Skeletal muscle tissue (tissue), 5 donors: ENCODE measurements at places on chromosomes 1 and 21. TPM values are rescaled to one million over a fixed set of nuclear protein-coding genes. Genes with fewer than 3 reads are reported as not detected.

B3GALT2 gene
- total RNA-seq, result 6.8 TPM

CAPN8 gene
- 1.0 TPM for total RNA-seq

CELA2B gene
- total RNA-seq, result 1.6 TPM

ETV3L gene
- total RNA-seq, result not detected

OR2G6 gene
- not detected for total RNA-seq

S1PR1 gene
- 21.9 TPM for total RNA-seq

OR2T33 gene
- not detected for total RNA-seq

TMPRSS15 gene
- 0.52 TPM for total RNA-seq

MCOLN2 gene
- total RNA-seq, result not detected

GPA33 gene
- total RNA-seq, result under 0.01 TPM

TMPRSS2 gene
- not detected for total RNA-seq

AKIRIN1 gene
- total RNA-seq, result 26.1 TPM

TAS1R1 gene
- total RNA-seq, result 5.7 TPM

SMCP gene
- not detected for total RNA-seq

OLFML2B gene
- total RNA-seq, result 29.7 TPM

LENEP gene
- total RNA-seq, result not detected

TOMM20 gene
- 67.8 TPM for total RNA-seq

AIRE gene
- not detected for total RNA-seq

RGS8 gene
- not detected for total RNA-seq

APH1A gene
- total RNA-seq, result 99.2 TPM

SRSF4 gene
- 39.1 TPM for total RNA-seq

CD5L gene
- total RNA-seq, result not detected

CLDN19 gene
- total RNA-seq, result 1.6 TPM

ZNF697 gene
- total RNA-seq, result 13.6 TPM

OPN3 gene
- total RNA-seq, result 9.9 TPM

LRRC38 gene
- 10.4 TPM for total RNA-seq

CD1E gene
- total RNA-seq, result 0.52 TPM

TMEM51 gene
- total RNA-seq, result 4.7 TPM

TMPRSS3 gene
- not detected for total RNA-seq

SLC25A34 gene
- 1.6 TPM for total RNA-seq

GPR37L1 gene
- under 0.01 TPM for total RNA-seq

PTCH2 gene
- 1.6 TPM for total RNA-seq

KPRP gene
- total RNA-seq, result not detected

TMIGD3 gene
- total RNA-seq, result 1.6 TPM

CELA2A gene
- total RNA-seq, result not detected

AUNIP gene
- total RNA-seq, result 1.6 TPM

SSX2IP gene
- 7.8 TPM for total RNA-seq

FGGY gene
- 52.2 TPM for total RNA-seq

CRP gene
- not detected for total RNA-seq

CACNA1S gene
- total RNA-seq, result 43.3 TPM

DNAJC16 gene
- 16.7 TPM for total RNA-seq

OR14C36 gene
- total RNA-seq, result not detected

SASS6 gene
- 1.6 TPM for total RNA-seq

S100A3 gene
- total RNA-seq, result not detected

BSND gene
- not detected for total RNA-seq

FAM72A gene
- total RNA-seq, result 1.0 TPM

PDPN gene
- total RNA-seq, result 13.6 TPM

ATF3 gene
- 4.7 TPM for total RNA-seq

C21orf58 gene
- 3.1 TPM for total RNA-seq

ERVH48-1 gene
- total RNA-seq, result not detected

HAO2 gene
- total RNA-seq, result not detected

TDRD5 gene
- under 0.01 TPM for total RNA-seq

IRF2BP2 gene
- total RNA-seq, result 83.0 TPM

FAM110D gene
- 1.0 TPM for total RNA-seq
